ENCODE measurements at places on chromosomes 4 and X. TPM values are rescaled to one million over a fixed set of nuclear protein-coding genes. Genes with fewer than 3 reads are reported as not detected.

GRCh38 chr4:173171987-173172386, 3.4 kb downstream of the GALNT7 start:
- no peak for DNase-seq

DNA sequence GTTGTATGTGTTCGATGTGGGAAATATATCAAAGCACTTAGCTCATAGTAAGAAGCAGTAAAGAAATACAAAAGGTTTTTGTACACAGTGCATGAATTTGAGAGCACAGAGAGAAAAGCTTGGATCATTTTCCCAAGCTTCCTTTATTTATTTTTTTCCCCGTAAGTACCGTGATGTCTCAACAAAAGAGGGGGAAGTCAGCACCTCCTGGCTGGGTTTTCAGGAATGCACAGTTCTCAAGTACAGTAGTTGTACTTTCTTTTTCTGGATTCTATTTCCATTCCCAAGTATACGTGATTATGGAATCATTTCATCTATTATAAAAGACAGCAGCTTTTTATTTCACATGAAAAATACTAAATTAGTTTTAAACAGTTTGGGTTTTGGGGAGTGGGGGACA, 171.5 kb upstream of the EDNRA start:
- no peak for DNase-seq

- no peak for DNase-seq
Observed at GRCh38 chrX:134484039-134484438, 24.1 kb downstream of the HPRT1 start.

Gene GCNA
- total RNA-seq: 2.5 TPM

DNA sequence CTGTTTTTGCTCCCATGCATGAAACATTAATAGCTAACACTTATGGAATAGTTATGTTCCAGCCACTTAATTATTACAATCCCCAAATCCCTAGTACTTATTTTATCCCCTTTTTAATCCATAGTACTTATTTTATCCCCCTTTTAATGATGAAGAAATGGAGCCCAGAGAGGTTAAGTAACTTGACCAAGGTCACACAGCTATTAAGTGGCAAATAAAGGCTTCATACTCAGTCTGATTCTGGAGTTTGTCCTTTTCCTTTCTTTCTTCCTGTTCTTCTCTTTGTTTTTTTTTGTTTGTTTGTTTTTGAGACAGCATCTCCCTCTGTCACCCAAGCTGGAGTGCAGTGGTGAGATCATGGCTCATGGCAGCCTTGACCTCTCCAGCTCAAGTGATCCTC, 2.2 kb downstream of the NKAP start:
- DNase-seq: no peak

Gene GAGE12E
- not detected for total RNA-seq

Gene STBD1
- not detected for total RNA-seq

Gene MTM1
- 18.8 TPM for total RNA-seq

- no peak for DNase-seq
Observed at GRCh38 chr4:139550724-139551429, 5.1 kb downstream of the SETD7 start.

DNA sequence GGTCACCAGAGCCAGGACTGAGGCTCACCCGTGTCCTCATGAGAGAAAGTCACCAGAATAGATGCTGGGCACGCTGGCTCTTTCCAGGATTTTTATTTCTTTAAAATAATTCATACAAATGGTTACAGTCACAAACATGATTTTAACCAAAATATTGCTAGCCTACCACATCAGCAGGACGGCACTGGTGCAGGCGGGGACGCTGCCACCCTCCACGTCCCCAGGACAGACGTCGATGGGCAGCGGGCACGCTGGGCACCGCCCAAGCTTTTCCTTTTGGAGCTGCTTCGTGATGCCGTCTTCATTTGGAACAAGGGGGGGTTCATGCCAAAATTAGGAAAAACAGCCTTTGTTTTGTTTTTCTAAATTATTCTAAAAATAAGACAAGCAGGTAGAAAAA, 37.6 kb downstream of the CTBP1 start:
- DNase-seq: no peak

Gene RHOXF1
- total RNA-seq: not detected

GRCh38 chrX:44997888-44998287, 124.9 kb downstream of the KDM6A start:
- no peak for DNase-seq

DNA sequence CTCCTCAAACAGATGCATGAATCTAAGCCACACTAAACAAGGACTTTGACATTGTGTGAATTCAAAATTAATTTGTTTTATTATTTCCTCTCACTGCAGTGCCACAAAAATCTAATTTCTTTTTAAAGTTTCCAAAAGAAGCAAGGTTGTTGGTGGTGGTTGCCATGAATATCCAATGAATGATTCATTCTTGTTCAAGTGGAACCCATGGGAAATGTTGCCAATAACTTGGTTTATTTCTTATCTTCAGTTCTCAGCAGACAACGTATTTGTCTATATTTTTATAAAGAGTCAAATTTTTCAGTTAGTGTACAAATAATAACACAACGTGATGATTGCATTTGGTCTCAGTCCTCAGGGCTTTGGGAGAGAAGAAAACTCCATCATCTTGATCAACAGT, 309.4 kb upstream of the NOCT start:
- DNase-seq: no peak

GRCh38 chrX:17632942-17633341, 104.4 kb upstream of the SCML1 start:
- no peak for DNase-seq

Gene TDO2
- not detected for total RNA-seq

- DNase-seq: no peak
Observed at GRCh38 chrX:56397636-56398035, 165.5 kb downstream of the KLF8 start.

DNA sequence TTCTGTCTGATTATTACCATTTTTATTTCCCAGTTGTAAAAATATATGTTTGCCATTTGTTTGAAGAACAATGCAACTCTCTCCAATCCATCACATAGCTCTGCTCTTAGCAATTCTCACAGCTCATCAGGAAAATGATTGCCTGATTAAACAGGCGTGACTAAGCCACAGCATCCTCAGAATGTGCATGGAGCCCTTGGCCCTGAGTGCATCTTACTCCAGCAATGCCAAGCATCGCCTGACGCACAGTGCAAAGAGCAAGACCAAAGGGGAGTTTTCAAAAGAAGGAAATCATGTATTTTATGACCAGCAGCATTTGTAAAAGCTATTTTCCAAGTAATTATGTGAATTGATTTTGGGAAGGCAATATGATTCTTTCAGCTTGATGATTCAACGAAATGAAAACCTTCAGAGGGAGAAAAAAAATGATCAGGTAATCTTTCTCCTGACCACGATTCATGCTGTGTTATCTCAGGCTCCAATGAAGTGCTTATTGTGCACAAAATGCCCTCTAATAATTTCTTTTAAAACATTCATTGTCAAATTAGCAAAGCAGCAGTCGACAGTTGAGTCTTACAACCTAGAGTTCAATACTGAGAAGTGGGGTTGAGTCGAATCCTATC, 138.0 kb upstream of the FAM9B start:
- no peak for DNase-seq

DNA sequence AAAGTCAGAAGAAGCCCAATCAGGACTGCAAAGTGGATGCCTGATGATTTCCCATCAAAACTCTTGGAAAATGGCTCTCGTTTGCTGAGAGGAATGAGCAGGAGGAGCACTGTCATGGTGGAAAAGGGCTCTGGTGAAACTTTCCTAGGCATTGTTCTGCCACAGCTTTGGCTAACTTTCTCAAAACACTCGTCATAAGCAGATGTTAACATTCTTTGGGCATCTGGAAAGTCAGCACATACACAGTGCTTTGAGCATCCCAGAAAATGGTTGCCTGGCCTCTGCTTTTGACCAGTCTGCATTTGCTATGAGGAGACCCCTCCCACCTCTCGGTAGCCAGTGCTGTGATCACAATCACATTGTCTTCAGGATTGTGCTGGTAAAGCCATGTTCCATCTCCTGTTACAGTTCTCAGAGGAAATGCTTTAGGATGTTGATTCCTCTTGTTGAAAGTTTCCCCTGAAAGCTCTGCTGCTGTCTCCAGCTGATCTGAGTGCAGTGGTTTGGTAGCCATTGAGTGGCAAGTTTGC, 25.2 kb upstream of the TBC1D14 start:
- DNase-seq: no peak

DNA sequence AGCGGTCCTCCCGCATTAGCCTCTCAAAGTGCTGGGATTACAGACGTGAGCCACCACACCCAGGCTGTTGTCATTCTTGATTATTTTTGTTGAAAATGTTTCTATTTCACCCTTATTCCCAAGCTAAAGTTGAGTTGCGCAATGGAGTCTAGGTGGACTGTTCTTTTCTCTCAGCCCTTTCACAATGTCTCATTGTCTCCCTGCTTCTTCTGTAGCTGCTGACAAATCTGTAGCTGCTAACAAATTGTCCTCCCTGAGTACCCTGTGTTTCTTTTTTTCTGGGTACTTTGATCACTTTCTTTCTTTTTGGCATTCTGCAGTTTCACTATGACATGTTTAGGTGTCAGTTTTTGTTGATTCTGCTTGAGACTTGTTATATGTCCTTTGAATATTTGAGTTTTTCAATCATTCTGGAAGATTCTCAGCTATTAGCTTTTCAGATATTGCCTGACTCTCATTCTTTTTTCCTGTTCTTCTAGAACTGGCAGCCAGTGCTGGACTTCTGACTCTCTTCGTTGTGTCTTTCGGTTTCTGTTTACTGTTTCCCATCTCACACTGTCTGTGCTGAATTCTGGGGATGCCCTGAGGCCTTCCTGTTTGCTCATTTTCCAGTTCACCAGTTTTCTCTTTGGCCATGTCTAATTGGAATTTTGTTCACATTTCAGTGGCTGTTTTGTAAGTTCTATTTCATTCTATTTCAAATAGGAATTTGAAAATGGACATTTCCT, 6.6 kb downstream of the ABCD1 start:
- DNase-seq: no peak
